Activated T-cell treated with anti-CD3 and anti-CD28 coated beads for 48 hours (primary cell): ENCODE measurements at places on chromosomes 2 and 18.

DNA sequence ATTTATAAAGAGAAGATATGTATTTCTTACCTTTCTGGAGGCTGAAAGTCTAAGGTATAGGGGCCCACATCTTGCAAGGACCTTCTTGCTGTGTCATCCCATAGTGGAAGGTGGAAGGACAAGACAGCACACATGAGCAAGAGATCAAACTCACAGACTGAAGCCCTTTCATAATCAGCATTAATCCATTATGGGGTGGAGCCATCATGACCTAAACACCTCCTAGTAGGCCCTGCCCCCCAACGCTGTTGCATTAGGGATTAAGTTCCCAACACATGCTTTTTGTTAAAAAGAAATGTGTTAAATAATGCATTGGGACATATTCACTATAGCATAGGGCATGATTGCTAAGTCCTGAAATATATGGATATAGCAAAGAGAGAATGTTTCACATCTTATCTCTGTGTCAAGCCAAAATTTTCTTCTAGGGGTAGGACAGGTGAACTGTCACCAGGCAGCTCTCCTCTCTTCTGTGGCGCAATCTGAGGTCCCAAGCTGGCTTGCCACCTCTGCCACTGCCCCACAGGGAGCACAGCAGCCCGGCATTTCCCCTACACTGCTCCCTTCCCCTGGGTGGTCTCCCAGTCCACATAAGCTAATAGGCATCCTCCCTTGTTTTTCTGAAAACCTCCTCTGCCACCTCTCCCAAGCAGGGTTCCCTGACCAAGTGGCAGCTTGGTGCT lies 8.3 kb upstream of the CTIF start:
- DNase-seq: no peak

DNA sequence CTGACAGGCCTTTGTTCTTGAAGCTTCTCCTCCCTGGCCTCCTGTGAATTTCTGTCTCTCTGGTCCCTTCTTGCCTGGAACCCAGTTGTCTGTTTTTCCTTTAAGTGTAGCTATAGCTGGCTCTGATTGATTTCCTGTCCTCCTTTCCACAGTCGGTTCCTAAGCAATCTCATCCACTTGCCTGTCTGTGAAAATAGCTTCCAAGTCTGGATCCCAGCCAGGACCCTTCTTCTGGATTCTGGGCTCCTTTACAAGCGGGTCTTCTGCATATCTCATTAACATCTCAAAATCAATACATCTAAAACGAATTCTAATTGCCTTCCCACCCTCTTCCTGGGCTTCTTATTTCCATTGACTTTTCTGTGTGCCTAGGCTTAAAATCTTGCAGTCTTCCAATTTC lies 124.9 kb downstream of the DAW1 start:
- no peak for DNase-seq

DNA sequence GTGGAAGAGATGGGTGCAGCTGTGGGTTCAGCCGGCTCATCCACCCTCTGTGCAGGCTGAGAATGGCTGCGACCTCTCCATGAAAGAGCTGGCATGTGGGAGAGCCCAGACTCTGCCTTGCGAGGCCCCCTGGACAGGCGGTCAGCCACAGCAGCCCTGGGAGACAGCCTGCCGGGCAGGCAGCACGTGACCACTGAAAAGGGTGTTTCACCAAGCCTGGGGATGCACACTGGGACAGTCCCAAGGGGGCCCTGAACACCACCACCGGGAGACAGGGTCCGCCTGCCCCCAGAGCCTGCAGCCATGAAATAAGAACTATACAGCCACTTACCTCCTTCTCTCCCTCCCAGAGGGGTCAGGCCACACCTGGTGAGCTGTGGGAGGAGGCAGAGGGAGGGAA lies 11.5 kb downstream of the RFX8 start:
- DNase-seq: no peak

DNA sequence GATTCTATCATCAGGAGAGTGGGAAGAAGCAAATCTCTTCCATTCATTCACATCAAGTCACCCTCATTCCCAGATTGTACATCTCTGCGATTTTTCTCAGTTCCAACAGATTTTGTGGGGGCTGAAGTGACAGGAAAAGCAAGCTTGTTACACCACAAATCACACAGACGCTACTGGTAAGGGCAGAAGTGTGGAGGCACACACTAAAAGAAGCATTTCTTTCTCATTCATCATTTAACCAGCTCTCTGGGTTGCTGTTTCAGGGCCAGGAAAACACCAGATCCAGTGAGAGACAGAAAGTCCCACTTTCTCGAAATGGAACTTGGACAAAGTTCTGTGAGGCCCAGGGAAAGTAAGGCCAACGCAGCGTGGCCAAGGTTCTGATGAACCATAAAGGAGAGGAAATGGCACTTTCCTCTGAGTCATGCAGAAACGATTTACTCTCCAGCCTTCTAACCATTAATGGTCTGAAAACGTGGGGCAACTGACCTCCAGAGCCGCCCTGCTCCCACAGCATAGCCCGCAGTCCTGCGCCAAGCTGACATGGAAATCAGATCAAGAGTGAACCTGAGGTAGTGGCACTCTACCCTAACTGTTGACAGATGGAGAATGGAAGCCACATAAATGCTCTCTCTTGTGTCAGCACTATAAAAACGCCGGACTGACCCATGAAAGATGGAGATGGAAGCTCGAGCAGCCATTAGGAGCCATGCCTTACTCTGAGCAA lies 191.0 kb downstream of the C1D start:
- DNase-seq: no peak

- no peak for DNase-seq
These were observed 100.0 kb upstream of the PKDCC start for GRCh38 chr2:41947701-41948396.
